Thoracic aorta (tissue), 2 donors: ENCODE measurements at places on chromosomes 7 and 10. TPM values are rescaled to one million over a fixed set of nuclear protein-coding genes. Genes with fewer than 3 reads are reported as not detected.

Gene FIS1
- 181 TPM for total RNA-seq

Gene BAIAP2L1
- total RNA-seq: 0.63 TPM

Gene TMEM213
- not detected for total RNA-seq

Gene KCNH2
- total RNA-seq: not detected

Gene TMEM196
- total RNA-seq: not detected

Gene RSU1
- total RNA-seq: 122 TPM

Gene GATA3
- total RNA-seq: not detected

Gene TAS2R16
- not detected for total RNA-seq

DNA sequence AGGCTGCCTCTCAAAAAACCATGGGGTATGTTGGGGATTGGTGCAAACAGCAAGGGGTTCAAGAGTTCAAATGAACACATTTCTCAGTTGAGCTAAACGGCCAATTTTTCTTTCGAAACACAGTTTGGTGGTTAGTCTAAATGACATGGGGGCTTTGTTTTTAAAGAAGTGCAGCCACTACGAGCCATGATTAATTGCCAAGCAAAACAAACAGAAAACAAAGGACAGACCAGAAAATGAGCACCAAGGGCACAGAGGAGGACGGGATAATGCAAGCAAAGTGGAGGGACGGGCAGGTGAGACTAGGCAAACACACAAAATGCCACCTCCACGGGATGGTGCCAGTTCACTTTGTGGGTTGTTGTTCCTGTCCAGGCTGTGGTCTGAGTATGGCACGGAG lies 64.5 kb upstream of the PDLIM1 start:
- no peak for DNase-seq

- no peak for DNase-seq
Observed at GRCh38 chr7:24910551-24911212, 69.3 kb downstream of the OSBPL3 start.

DNA sequence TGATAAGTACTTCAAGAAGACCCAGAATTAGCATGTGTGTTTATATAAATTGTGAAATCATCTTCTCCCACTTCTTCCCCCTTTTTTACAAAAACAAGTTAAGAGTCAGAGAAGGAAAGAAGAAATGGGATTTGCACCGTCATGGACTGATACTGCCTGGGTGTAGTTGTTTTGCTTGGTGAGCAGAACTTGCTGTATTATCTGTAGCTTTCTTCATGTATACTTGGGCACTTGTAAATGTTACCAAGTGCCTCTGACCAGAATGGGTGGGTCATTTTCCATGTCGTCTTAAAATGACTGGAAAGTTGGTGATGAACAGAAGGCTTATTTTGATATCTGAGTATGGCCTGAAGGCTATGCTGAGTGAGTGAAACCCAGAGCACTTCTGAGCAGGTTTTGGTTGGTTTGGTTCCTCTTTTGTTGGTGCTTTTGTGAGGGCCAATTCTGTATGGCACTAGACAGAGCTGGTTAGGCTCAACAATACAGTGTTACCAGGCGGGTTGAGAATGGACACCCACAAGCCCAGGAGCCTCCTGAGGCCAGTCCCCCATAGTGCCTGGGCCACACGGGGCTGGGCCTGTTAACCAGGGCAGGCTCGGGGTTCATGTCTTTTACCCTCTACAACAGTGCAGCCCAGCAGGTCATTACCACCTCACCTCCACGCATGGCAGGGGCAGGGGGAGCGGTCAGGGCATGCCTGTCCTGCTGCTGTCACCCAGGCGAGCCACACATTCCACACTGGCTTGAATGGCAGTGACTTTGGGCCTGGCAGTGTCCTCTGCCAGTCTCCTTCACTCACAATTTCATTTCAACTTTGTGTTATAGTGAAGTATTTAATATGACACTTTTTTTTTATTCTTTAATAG lies 115.1 kb downstream of the CCNY start:
- no peak for DNase-seq

- no peak for DNase-seq
Observed at GRCh38 chr7:86469680-86470295, 173.9 kb upstream of the GRM3 start.

DNA sequence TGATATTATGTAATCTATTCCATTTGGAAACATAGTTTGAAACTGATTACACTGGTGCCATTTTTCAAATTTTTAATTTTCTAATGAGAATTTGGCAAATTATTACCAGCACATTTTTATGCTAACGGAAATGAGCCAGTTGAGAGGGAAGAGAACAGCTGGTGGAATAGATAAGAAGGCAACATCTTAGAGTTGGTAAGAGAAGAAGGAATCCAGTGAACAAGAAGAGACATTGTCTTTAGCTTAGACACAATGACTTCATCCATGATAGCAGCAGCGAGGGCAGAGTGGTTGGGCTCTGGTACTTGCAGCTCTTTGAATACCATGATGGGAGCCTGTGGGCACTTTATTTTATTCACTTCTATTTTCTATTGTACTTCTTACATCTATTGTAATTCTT lies 89.6 kb downstream of the CHRM2 start:
- no peak for DNase-seq

DNA sequence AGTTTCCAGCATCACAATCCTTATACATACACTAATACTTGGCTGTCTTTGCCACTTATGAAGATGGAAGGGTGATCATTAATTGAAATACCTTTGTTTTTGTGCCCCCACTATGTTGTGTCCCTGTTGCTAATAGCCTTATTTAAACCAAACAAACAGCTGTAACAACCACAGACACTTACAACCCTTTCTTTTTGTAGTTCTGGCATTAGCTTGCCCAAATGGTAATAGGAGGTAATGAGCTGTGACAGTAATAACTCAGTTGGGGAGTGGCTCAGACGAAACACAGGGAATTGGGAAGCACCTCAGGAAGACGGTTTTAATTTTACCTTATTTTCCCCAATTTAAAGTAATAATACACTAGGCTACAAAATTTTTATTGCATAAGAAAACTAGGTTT lies 83.4 kb downstream of the MDFIC start:
- DNase-seq: no peak

GRCh38 chr10:33333260-33334101 lies 986 bp downstream of the NRP1 start:
- DNase-seq: no peak

DNA sequence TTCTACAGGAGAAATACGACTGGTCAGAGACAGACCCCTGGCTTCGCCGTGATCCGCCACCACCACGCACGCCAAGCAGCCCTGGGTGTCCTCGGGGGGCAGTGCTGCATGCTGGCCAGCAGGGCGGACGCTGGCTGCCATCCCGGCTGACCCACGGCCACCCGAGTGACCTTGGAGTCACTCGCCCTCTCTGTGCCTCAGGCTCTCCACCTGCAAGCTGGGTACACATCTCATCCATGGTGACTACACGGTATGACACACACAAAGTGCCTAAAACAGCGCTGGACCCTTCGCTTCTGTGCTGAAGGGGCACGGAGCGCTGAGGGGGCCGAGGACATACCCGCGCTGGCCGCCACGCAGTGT lies 62.0 kb upstream of the RNF32 start:
- no peak for DNase-seq

DNA sequence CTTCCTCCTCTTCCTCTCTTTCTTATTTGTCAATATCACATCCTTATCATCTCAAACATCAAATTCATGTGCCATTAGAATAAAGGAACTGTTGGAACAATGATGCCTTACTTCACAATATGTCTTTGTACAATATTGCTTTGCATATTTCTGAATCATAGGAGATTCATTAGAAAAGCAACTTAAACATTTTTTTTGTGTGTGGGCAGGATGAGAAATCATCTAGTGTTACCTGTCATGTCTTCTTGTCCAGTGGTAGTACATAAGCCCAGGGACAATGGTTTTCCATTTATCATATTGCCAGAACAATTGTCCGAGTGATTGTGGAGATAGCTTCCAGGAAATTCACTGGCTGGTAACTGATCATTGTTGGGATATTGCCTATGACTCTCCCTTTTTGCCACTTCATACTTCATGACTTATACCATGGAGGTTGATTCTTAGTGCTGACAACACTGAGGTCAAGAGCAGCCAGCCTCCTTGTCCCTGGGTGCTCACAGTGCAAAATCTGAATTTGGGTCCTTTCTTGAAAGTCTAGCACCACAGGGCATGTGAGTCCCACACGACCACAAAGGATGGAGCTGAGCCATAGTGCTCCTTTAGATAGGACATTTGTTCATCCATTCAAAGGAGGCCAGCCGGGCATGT lies 215.0 kb downstream of the MDFIC start:
- DNase-seq: no peak

GRCh38 chr10:82267960-82268359 lies 393.0 kb downstream of the NRG3 start:
- DNase-seq: no peak

DNA sequence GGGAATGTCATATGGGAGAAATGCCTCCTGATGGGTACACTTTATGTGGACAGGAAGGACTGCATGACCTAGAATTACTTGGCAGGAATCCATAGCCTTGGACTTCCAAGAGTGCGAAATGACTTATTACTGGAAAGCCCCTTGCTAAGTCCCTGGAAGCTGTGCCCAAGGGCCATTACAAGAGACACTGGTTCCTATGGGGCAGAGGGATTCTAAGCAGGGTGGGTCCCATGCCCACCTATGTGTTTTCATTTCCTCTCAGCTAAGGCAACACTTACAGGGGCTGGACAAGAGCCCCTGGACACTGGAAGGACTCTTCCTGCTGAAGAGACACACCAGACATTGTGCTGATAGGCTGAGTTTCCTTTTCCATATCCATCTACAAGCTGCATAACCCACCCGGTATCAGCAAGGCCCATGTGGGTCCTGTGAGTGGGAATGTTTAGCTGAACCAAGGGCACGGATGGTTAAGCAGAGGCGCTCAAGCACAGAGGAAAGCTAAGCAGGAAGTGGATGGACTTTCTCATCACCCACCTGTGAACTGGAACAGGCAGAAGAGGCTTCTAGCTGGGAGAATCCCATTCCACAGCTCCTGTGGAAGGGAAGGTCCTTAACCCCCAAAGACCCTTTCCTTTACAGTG lies 56.2 kb downstream of the XPNPEP1 start:
- no peak for DNase-seq

- no peak for DNase-seq
Observed at GRCh38 chr7:16365177-16365576, 56.2 kb downstream of the CRPPA start.

DNA sequence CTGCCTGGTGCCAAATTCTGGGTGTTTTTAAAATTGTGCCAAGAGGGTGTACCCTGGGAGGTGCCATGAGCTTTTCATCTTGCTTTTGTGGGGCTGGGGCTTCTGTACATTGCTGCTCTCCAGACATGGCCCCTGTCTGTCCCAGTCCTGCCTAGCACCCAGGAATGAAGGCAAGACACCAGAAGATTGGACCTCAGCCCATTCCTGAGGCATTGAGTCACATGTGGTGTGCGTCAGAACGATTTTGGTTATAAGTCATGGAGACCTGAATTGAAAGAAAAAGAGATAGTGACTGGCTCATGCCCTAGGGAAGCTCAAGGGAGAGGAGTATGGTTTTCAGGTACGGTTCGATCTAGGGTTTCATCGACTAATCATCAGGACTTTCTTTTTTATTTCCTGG lies 493.2 kb downstream of the TYW1 start:
- no peak for DNase-seq

DNA sequence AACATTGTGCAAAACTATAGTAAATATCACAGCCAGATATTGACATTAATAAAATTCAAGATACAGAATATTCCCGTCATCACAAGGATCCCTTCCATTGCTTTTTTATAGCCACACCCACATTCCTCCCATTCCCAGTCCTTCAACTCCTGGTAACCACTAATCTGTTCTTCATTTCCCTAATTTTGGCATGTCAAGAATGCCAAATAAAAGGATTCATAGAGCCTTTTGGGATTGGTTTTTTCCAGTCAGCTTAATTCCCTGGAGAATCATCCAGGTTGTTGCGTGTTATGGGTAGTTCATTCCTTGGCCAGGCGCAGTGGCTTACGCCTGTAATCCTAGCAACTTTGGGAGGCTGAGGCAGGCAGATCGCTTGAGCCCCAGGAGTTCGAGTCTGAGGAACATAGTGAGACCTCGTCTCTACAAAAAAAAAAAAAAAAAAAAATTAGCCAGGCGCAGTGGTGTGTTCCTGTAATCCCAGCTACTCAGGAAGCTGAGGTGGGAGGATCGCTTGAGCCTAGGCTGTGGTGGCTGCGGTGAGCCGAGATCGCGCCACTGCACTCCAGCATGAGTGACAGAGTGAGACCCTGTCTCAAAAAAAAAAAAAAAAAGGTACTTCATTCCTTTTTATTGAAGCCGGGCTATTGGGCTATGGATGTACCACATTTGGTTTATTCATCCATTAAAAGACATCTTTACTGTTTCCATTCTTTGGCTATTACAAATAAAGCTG lies 2.7 kb downstream of the OGDH start:
- no peak for DNase-seq

- no peak for DNase-seq
Observed at GRCh38 chr7:112414855-112415490, 35.3 kb upstream of the IFRD1 start.

DNA sequence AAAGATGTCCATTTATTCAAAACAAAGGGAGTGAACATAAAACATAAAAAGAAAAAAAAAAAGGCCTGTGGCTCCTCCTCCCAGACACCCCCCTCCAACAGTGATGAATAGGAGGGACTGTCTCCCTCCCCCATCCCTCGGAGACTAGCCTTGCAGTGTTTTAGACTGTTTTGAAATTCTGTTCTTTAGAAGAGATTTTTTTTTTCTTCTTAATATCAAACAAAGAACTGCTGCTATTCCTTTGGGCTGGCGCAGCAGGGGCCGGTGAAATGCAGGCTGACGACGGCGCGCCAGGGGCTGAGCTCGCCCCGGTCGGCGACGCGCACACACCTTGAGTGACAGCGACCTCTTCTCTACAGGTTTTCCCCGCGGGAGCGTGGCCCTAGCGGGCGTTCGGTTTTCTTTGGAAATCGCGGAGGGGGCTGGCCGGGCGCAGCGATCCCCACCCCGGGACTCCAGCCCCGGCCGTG lies at the start of gene LANCL2:
Gene LANCL2, plus strand, starts transcription at position 133 of the 470 bp plus-strand sequence. CDS start 689 bp downstream, outside the sequence.
- DNase-seq: no peak

GRCh38 chr10:4503076-4503475 lies 322.9 kb upstream of the AKR1E2 start:
- no peak for DNase-seq

GRCh38 chr7:149670288-149670687 lies 103.1 kb downstream of the ZNF467 start:
- no peak for DNase-seq

GRCh38 chr7:7221599-7222038 lies 39.3 kb downstream of the C1GALT1 start:
- DNase-seq: no peak

- no peak for DNase-seq
Observed at GRCh38 chr10:7406712-7407333, 4.0 kb downstream of the SFMBT2 start.

DNA sequence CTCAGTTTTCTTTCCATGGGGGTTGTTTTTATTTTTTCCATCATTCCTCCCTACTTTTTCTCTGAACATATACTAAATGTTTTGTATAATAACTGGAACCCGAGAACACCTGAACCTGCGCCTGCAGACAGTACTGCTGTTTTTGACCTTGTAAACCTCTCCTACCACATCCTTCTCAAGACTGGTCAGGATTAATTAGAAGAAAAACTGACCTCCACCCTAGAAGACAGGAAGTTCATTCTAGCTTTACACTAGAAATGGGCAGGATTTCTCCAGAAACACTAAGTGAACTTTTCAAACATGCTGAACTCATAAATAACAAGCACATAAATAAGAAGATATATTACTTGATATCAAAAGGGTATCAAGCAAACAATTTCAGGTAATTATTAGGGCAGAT lies 751 bp upstream of the HYCC1 start:
- DNase-seq: no peak

GRCh38 chr7:107387573-107388219 lies 82.2 kb upstream of the GPR22 start:
- DNase-seq: peak; percentile 49

- DNase-seq: no peak
Observed at GRCh38 chr10:65611592-65611991, 1314.2 kb upstream of the LRRTM3 start.
